Thoracic aorta (tissue), 2 donors: ENCODE measurements at places on chromosomes 4 and X. TPM values are rescaled to one million over a fixed set of nuclear protein-coding genes. Genes with fewer than 3 reads are reported as not detected.

VSIG4 gene
- 154 TPM for total RNA-seq

DNA sequence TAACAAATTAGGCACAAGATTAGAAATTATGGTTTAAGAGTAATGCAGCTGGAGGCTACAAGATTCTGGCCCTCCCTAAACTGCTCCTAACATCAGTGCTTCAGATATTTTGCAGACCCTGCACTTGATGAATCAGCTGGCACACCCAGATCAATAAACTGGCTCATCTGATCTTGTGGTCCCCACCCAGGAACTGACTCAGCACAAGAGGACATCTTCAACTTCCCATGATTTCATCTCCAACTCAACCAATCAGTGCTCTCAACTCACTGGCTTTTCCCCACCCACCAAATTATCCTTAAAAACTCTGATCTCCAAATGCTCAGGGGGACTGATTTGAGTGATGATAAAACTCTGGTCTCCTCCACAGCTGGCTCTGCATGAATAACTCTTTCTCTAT lies 21.7 kb upstream of the TMEM33 start:
- DNase-seq: no peak

DNA sequence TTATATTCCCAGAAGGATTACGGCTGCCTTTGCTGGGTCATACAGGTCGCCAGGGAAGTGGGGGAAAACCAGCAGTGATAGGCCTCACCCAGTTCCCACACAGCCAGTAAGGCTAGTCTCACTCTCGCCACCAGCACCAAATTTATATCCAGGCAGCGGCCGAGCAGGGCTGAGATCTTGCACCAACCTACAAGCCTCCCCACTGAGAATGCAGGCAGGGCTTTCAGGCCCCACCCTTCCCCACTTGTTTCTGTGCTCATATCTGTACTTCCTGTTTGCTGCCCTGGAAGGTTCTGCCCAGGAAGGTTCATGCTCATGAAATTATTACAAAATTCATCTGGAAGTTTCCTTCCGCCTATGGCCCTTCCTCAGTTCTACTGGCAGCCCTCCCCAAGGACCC lies 179.7 kb downstream of the STIM2 start:
- no peak for DNase-seq

DNA sequence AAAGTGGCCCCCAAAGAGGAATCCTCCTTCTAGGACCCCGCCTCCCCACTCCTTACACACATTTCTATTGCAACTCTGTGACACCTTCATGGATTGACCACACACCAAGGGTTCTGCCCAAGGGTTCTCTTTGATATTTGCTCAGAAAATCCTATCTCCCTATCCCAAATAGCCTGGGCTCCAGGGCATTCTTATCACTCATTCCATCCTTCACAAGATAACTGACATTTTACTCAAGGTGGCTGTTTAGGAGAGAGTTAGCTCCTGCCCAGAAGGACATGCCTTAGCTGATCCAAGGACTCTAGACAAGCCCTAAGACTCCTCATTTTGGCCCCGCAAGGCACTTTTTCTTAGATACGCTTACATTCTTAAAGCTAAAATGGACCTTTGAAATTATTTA lies 47.4 kb downstream of the ATXN3L start:
- DNase-seq: no peak

DNA sequence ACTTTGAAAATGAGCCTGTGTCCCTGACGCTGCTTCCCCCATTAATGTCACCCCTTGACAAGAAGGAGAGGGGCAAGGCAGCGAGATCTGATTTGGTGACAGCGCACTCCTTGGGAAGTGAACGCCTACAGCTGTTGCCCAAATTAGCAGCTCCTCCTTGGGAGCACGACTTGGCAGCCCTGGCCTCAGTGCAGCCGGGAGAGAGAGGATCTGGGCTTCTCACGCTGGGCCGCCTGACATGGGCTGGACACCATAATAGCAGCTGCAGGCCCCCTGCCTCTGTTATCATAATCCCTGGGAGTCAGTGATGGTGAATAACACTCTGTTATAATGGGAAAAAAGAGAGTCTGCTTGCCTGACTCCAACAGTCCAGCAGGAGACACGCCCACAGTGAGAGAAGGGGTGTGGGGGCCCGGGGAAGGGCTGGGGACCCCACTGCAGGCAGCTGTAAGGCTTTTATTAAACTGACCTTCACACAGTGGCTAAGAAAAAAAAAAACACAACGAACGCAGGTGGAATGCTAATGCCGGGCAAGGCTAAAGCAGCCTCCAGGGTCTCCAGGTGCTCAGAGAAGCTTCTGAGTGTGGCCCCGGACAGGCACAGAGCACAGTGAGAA lies 73.3 kb downstream of the PSAPL1 start:
- DNase-seq: no peak

GRCh38 chr4:109072595-109072994 lies 229.9 kb downstream of the COL25A1 start:
- no peak for DNase-seq

DNA sequence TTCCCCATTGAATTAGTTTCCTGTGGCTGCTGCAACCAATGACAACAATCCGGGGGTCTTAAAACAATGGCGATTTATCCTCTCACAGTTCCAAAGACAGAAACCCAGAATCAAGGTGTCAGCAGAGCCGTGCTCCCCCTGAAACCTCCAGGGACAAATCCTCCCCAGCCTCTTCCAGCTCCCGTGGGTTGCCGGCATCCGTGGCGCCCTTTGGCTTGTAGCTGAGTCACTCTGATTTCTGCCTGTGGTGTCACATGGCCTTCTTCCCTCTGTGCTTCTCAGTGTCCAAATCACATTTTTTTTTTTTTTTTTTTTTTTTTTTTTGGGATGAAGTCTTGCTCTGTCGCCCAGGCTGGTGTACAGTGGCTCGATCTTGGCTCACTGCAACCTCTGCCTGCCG lies 64.5 kb upstream of the STX18 start:
- DNase-seq: no peak

DNA sequence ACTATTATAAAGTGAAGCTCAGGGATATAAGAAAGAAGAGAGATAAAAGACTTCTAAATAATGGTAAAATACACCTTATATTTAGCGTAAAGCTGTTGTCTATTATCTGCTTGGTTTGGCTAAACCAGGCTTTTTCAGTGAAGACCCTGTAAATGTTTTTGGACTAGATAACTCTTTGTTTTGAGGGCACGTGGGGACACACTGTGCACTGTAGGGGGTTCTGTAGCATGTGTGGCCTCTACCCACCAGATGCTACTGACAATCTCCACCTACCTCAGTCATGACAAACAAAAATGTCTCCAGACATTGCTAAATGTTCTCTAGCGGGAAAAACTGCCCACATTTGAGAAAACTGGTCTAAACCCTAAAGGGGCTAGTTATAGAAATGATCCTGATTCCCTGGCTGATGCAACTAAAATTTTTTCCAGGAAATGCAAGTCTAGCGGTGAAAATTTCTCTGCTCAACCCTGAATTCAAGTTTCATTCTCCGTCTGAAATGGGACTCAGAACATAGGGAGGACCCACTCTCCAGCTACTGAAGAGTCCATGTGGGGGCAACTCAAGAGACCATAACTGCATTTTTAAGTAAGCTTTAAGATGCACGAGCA lies 355.2 kb upstream of the RASGEF1B start:
- DNase-seq: no peak

SPANXN4 gene
- total RNA-seq: not detected

DNA sequence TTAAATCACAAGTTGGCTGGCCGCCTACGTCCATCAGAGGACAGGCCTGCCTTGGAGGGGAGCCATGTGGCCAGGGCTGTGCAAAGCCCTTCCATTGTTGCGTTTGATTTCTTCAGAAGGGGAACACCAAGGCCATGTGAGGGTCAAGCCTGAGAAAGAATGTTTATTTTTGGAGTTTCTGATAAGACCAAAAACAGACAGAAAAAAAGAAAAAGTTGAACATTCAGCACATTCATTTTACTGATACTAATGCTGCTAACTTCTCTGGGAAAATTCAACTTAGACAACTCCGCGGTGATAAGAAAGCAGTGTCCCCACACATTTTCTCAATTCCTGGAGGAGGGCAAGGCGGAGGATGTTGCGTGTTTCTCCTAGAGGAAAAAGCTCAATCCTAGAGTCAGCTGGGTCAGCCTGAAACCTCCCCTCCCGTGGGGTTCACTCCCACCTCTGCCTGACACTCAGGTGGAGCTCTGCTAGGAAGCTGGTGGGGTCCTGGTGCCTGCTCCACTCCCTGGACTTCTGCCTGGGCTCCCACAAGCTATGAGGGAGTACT lies 63.5 kb downstream of the ANAPC4 start:
- no peak for DNase-seq

BST1 gene
- 15.7 TPM for total RNA-seq

DNA sequence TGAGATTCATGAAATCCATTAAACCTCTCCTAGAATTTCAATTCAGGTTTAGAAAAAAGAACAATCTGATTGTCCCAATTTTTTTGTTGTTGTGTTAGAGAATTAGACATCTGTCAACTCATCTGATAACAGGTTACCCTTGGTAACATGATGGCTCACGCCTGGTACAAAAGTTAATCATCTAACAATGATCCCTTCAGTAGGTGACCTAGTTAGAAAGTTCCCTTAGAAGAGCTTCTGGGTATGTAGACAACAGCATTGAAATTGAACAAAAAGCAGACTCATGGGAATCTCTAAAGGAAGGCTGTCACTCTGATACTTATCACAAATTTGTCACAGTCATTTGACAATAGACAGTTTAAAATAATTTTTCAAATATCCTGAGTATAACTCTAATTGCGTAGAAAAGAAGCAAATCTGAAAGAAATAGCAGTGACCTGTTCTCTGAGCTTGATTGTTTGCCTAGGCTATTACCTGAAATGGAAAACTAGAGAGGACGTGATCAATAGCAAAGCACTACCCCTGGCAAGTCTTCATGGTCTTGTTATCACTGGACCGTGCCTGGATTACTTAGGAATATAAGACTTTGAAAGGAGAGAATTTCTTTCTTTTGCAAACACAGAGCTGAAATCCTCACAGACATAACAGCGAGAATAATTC lies 880.4 kb upstream of the AGA start:
- DNase-seq: no peak

- no peak for DNase-seq
These were observed 12.2 kb upstream of the CDK16 start for GRCh38 chrX:47206316-47206715.

- no peak for DNase-seq
These were observed 2.5 kb downstream of the ZNF182 start for GRCh38 chrX:48001260-48001659.

FRMPD3 gene
- not detected for total RNA-seq

DNA sequence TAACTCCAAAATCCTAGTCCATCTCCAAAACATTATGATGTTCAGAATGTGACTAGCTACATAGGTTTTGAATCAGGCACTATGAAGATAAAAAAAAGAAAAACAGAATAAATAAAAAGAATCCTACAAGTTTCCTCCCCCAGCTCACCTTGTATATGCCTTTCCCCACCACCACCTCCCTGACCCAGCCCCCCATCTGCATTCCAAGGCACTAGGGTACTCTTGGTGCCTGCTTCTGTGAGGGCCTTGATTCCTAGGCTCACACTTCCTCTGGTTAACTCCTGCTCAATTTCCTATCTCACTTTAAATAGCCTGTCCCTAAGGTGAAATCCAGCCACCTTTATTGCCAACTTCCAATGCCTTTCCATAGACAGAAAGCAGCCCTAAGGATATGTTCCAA lies 178.7 kb upstream of the ATOH1 start:
- DNase-seq: no peak

GRCh38 chr4:10123227-10124101 lies 6.9 kb upstream of the WDR1 start:
- DNase-seq: no peak

DNA sequence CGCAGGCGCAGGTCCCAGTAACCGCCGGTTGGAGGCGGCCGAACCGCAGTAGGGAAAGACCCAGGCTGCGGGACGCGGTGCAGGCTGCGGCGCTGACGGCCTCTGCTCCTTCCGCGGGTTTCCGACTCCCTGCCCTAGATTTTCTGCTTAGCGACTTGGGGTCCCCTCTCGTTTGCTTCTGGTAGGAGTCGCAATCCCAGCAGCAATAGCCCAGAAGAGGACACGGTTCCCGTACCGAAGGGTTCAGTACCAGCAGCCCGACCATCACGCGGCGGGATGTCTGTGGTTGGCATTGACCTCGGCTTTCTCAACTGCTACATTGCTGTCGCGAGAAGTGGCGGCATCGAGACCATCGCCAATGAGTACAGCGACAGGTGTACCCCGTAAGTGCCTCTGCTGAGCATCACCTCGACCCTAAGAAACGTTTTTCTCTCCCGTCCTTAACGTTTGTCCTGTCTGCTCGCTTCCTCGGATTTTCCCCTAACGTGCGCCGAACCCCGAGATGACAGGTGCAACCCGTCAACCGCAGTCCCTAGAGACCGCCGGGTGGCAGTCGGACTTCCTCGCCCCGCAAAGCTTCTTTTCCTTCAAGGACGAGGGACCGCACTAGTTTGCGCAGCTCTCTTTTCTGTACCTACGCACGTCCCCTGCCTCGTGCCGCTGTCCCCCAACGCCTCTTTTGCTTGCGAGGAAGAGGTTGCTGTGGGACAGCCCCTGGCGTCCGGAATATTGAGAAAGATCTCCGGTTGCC lies at the start of gene HSPA4L:
TSS of gene HSPA4L (plus strand) at position 48 of the 751 bp plus-strand sequence. CDS start at position 277, 229 bp downstream.
- no peak for DNase-seq

DNA sequence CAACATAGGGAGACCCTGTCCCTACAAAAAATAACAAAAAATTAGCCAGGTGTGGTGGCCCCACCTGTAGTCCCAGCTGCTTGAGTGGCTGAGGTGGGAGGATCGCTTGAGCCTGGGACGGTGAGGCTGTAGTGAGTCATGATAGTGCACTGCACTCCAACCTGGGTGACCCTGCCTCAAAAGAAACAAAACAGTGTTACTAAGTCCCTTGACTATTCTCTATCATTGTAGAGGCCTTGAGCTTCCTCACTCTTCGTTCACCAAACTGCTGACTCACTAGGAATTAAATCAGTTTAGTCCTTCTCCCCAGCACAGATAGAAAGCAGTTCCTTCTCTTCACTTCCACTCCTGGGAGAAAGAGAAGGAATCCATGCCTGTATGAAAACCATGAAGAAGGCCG lies 14.5 kb downstream of the CDS1 start:
- DNase-seq: no peak

- no peak for DNase-seq
These were observed 402 bp downstream of the CCDC120 start for GRCh38 chrX:49059201-49059600.

DNA sequence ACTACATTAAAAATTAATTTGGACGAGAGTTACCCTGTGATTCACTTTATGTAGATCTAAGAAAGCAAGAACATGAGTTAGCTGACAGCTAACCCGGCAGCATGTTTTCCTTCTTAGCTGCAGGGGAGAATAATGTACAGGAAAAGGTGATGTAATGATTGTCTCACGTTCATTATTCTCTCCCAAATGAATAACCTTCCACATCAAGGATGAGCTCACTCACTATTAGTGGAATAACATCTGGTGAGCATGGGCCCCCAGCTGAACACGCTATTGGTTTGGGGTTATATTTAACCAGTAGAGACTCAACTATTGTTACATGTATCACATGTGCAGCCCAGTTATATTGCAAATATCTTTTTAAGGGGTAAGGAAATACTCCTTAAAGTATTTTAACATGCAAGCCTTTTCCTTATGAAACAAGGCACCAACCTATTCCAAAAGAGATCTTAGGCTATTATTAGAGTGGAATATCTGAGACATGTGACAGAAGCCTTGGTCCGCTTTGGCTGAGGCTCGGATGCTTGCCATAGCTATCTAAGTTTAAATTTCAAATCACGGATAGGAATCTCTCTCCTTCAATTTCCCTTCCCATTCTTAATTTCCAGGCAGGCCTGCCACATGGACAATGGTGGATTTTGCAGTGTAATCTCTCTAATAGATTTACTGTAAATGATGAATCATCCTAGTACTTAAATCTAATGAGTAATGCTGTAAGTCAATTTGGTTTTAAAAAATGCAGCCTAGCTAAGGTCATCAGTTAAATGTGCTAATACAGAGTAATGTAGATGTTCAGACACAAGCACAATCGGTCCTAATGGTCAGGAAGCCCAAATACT lies 99.0 kb upstream of the OTUD4 start:
- DNase-seq: no peak

NXF3 gene
- total RNA-seq: 0.49 TPM
